ENCODE measurements at places on chromosomes 2 and 18.

DNA sequence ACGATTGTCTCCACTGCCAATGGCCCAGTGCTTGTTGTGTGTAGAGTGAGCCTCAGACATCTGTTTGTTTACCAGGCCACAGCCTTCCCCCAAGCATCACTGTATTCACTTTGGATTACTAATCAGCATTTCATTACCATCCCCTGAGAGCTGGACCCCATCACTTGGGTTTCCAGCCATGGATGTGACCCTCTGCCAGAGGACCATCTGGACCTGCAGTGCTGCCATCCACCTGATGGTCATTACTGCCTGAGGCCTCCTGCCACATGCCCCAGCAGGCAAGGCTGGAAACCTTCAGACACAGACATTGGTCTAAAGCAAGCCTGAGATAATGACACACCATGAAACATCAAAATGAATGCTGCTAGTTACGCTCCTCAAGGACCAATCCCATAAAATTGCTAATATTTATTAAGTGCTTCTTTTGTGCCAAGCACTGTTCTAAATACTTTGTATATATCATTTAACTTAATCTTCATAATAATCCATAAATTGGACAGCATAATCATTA, 2096.3 kb upstream of the CELF4 start:
- DNase-seq: no peak

DNA sequence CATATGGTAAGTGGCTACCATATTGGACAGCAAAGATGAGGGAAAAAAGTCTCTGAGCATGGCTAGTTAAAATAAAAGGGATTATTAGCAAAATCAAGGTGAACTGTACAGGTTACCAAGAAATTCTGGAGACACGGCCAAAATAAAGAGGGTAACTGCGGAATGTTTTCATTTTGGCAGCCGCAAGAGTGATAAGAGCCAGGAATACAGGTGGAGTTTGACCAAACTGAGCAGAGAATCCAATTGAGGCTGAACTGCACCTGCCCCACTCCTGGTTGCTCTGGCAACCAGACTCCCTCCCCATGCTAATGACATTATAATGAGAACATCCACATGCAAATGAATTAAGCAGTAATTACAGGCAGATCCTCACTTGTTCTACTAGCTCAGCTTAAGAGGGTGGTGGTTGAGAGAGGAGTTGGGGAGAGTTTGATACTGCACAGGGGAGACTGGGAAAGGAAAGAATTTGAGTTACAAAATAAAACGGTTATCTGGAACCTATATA, 18.8 kb upstream of the EPHA4 start:
- no peak for DNase-seq

DNA sequence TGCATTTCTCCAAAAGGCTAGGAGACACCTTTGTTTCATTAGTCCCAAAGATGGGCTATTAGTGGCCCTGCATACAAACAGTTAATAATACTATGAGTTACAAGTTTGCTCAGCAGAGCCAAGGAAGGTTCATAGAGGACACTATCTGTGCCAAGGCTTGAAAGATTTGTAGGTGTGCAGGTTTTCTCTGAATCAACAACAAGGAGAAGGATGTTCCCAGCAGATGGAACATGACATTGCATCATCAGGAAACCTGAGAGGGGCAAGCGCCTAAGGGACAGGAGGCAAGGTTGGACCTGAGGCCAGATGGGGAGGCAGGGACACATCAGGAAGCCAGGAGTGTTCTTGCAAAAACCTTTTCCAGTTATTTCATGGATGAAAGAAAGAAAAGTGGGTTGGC, 35.4 kb upstream of the STK17B start:
- DNase-seq: no peak

- DNase-seq: no peak
These were observed 2.4 kb upstream of the GPC1 start for GRCh38 chr2:240432820-240433801.

DNA sequence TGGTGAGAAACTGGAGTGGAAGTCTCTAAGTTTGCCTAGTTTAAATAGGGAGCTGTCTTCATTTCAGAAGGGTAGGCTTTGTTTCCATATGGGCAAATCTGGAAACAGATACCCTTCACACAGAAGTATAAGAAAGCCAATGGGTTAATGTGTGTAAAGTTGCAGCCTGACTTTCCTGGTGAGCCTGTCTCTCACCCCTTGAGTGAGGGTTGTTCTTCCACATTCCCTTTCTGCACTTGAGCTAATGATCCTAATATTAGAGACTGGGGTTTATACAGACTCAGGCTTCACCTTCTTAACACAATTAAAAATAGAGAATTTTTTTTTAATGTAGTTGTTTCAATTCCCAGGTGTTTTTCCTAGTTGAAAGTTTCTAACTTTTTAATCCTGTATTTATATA, 108.6 kb upstream of the EML6 start:
- DNase-seq: no peak

GRCh38 chr2:109486711-109487535, 126.8 kb downstream of the SEPTIN10 start:
- no peak for DNase-seq

DNA sequence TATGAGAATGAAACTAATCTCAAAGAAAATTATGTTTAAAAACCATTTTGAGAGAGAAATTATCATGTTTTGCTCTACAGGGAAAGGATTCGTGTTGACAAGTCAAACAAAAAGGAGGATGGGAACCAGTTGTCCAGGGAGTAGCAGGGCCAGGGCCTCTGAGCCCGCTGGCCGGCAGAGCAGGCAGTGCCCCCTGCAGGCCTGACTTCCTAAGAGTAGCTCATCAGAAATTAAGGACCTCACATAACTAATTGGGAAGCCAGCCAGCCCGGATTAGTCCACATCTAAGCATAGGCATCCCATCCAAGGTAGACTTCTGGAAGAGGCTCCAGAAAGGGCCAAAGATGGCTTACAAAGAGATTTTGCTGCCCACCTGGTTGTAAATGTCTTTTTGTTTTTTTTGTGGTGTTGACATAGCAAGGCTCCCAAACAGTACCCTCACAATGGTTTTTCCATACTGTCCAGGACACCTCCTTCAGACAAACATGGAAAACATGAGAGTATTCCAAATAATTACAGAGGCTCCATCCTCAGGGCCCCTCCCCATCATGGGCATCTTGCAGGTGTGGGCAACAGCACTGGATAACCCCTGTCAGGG, 241.2 kb upstream of the TANK start:
- DNase-seq: peak; percentile 11

DNA sequence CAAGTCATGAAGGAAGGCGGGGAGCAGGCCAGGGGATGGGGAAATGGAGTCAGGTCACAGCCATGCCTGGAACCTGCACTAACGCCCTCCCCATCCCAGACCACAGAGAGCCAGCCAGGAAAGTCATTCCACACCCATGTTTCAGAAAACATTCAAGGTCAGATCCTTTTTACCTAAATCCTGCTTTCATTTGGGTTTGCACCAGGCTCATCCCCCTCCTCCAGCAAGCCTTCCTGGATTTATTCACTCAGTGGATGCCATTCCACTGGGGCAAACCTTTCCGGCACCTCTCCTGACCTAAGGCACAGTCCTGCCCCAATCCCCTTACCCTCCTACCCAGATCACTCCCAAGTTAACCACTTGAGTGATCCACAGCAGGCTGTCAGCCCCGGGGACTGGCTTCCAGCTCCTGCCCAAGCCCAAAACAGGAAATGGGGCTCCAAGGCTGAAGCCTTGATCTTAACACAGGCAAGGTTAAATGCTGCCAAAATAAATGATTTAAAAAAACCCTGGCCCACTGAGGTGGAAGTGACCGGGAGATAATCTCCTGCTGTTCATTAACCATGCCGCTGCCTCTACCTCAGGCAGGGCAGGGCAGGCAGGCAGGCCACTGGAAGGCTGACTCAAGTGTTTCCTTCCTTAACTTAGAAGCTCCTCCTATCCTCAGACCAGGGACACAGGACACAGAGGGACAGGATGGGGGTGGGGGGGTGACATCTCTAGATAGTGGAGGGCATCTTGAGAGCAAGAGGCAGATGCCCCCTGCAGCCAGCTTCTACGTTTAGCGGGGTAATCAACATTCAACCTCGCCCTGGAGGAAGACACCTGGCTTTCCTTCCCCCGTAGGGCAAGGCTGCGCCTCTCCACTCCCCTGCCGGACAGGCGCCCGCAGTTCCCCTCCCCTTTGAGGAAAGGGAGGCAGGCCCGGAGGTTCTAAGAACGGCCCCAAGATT, 1.4 kb downstream of the RAB11FIP5 start:
- DNase-seq: no peak

- no peak for DNase-seq
These were observed 96.5 kb downstream of the SUCLG1 start for GRCh38 chr2:84362541-84362940.

DNA sequence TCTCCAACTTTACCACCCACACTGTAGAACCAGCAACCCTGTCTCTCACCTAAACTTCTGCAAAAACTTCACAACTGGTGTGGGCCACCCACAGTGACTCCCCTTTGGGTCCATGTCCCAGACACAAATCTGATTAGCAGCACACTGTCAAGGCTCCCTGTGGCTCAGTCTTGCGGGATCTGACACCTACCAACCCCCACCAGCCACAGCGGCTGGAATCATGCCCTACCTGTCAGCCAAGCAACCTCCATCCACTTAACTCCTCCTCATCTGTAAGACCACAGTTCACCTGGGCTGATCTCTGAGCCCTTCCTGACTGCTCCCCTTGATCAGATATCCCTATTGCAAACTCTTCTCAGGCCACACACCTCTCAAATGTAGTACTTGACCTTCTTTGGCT, 14.6 kb downstream of the TCF4 start:
- DNase-seq: no peak

DNA sequence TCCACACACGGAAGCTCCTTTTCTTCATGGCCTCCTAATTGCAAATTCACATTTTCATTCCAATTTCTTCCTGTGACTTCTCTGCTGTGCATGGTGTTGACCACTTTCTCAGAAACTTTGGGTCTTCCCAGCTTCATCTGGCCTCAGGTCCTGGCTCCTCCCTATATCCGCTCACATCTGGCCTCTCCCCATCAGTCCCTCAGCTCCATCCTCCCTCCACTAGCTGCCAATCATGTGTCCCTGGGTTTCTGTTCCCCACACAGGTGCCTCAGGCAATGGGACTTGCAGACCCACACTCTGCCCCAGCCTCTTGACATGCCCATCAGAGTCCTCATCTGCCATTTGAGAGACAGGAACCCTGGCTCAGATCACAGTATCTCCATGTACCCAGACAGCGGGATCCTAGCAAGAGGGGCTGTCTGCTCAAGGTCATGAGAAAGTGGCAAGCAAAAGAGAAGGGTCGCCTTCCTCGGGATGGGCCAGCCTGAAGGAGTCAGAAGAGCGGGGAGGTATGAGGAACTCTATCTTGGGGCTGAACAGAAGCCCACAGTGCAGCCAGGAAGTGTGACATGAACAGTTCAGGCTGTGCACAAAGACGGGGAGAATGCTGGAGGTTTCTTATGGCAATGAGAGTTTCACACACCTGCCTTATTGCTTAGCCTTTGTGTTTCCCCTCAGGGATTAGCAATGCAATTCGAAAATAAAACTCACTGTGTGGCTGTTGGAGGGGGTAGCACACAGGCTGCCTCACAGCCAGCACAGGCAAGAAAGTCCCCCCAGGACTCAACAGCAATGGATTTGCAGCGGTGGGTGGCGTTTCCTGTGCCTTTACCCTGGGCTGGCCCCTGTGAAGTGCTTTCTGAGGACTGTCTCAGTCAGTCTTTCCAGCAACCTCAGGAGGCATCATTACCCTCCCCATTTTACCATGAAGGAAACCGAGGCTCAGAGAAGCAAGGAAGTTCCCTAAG, 69.5 kb downstream of the COPS8 start:
- DNase-seq: peak; percentile 52

DNA sequence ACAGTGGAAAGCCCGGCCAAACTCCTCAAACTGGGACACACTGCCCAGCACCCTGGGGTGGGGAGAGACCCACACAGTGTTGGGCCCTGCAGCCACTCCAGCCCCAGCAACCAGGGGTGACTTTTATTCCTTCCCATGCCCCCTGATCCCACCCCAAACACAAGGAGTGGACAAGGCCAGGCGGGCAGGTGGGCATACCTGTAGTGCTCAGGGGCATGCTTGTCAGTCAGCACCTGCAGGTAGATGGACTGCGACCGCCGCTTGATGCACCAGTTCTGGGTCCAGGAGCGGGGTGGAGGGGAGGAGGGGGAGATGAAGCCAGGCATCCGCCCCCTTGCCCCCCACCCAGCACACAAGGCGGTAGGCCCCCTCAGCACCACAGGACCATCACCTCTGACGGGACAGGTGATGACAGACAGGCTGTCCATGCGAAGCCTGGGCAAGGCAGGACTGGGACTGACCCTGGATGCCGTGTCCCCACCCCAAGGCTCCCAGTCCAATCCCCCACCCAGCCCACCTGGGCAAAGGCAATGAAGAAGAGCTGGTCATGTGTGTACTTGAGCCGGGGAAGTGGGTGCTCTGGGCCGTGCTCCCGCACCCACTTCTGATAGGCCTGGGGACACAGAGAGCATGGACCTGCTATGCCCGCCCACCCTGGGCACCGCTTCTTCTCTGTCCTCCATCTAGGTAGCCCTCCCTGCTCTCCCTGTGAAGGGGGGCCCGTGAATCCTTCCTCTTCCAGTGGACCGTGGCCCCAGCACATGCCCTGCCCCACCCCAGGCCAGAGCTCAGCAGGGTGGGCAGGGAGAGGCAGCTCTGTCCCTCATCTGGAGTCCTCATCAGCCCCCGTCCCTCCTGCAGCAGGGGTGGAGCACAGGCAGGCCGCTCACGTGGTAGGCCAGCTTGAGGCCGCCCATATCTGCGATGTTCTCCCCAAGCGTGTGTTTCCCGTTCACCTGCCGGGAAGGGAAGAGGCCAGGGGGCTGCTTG, 7.1 kb downstream of the ECEL1 start:
- DNase-seq: no peak

DNA sequence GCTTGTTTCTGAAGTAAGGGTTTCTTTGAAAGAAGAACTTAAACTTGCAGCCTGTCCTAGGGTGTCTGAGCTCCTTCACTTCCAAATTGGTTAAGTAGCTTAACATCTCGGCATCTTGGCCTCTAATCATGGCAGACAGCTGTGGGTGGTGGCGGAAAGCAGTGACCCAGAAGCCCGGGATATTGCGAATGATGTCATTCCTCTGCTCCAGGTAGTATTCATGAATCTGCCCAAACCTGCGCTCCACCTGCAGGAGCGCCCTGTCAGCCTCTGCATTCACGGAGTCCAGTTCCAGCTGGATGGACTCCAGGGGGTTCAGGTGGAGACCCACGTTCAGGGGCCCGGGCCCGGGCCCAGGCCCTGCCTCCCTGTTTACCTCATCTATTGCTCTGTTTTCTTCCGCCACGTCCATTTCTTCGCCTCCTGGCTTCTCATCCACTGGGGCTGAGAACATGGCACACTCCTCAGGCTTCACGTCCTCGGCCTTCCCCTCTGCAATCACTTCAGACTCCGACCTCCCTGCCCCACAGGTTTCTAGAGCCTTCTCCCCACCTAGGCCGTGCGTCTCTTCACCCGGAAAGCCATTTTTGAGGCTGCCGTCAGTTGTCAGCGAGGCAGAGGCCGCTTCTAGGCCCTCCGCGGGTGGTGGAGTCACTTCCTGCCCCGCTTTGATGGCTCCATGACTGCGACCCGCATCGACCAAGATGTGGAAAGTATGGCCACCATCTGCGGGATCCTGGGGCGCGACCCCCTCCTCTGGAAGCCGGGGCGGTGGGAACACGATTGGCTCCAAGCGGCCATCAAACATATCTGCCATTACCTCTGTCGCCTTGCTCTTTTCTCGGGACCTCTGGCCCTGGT, 569 bp downstream of the TSPYL6 start:
- no peak for DNase-seq

All from T-helper 2 cell treated with Interferon-gamma antibody and Interleukin-4, amounts not matched to agents 5 μg/mL and 100 μg/mL, for 36 hours (primary cell).